ENCODE measurements at places on chromosomes 13 and 19.

GRCh38 chr19:53553865-53554791, 16.2 kb downstream of the ZNF331 start:
- DNase-seq: peak; percentile 92

GRCh38 chr19:38004186-38004520, 97.1 kb downstream of the SIPA1L3 start:
- DNase-seq: no peak

GRCh38 chr19:35851213-35852028, 883 bp downstream of the NPHS1 start:
- DNase-seq: no peak

GRCh38 chr13:24064371-24064770, 96.1 kb upstream of the SPATA13 start:
- DNase-seq: peak; percentile 25

DNA sequence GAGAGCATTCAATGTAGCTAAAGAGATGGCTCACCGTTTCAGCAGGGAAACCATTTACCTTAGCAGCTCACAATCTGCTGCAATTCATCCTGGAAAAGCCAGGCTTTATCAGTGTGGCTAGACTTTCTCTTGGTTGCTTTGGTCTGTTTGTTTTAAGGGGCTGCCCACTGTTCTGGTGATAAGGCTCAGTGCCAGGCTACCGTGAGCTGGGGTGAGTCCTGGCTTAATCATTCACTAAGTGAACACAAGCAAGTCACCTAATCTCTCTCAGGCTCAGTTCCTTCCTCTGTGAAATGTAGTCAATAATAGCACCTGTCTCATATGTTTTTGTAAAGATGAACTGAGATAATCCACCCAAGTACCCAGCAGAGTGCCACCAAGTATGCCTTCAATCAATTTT, 229.0 kb downstream of the TEX29 start:
- DNase-seq: no peak

- DNase-seq: no peak
Measured at GRCh38 chr13:113589961-113590339, 5.4 kb downstream of the TFDP1 start.

GRCh38 chr19:35608251-35608650, 4.3 kb upstream of the HAUS5 start:
- DNase-seq: peak; percentile 3

DNA sequence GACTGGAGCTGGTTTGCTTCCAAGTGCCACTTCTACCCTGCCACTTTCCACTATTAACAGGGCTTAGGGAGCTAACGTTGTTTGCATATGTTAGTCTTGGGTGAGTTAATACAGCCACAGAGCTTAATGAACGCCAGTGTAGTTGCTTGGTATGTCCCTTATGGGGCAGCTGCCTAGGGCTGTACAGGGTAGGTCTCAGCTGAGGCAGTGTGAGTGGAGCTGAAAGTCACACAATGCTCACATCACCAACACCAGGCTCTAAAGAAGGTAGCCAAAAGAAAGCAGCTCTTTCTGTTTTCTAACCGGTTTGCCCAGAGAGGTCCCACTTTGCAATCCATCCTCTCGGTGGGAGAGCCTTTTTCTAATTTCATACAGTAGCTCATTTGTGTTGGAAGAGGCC, 186.2 kb downstream of the RGCC start:
- DNase-seq: no peak

DNA sequence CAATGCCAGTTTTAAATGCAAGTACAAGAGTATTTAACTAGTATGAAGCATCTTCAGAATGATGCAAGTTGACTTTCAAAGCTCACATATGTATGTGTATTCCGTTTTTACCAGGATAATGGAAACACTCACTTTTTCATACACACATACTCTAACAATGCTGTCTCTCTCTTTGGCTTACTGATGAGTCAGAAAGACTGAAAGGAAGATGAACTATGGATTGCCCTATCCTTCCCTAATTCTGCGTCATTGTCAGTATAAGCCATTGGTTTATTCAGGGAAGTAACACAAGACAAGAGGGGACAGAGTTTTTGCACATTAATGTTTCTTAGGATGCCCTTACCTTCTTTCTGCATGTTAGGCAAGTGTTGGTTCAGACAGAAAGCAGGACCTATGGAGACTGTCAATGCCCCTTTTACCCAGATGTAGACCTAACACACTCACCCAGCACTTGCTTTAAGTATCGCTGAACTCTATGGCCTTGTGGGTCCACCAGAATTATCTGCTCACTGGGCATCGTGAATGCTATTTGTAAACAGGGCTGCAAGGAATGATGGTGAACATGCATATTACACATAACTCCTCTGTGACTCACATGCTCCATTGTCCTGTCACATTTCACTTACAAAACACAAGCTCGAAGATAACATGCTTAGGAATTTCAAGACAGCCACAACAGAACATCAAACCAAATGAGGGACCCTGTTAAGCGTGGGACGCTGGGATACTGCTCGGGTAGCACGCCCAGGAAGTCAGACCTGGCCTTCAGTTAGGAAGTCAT, 10.0 kb upstream of the OXGR1 start:
- peak; percentile 57 for DNase-seq

GRCh38 chr19:47766670-47767069, 11.8 kb upstream of the SELENOW start:
- DNase-seq: no peak

GRCh38 chr13:99237981-99238662, 20.1 kb downstream of the GPR18 start:
- no peak for DNase-seq

DNA sequence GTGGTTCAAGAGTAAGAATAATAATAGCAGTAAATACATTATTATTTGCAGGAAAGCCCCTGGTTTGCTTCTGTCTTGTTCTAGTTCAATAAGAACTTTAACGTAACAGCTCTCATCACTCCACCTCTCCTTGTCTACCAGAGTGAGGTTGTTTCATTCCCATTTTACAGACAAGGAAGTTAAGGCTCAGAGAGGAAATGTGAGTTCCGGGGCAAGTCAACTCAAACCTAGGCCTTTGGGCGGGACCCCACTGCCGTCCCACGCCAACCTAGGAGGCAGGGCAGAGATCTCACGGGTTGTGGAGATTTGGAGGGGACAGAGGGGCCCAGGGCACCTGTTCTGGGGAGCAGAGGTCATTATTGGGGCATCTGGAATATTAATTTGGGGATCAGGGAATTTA, 1.5 kb downstream of the MAP4K1 start:
- DNase-seq: no peak

DNA sequence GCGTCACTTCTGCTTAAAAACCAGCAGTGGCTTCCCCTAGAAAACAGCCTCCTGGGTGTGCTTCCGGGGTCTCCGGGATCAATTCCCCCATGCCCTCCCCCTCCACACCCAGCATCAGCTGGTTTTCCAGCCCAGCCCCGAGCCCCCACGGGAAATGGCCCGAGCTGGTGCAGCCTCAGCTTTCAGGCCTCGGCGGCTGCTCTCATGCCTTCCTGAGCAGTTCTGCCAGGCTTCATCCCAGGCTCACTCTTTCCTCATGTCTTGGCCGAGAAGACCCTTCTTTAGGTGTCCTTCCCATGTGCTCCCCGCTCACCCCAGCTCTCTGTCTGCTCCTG, 103.1 kb upstream of the RNF113B start:
- DNase-seq: no peak

GRCh38 chr13:111413407-111414187, 93.2 kb downstream of the TEX29 start:
- no peak for DNase-seq
